ENCODE measurements at places on chromosomes 1 and 21. TPM values are rescaled to one million over a fixed set of nuclear protein-coding genes. Genes with fewer than 3 reads are reported as not detected.
A peak's percentile ranks its signal among the peaks of the same experiment; 100 is the strongest.

Gene PPFIA4
- 39.8 TPM for total RNA-seq

Gene PLA2G2C
- not detected for total RNA-seq

DNA sequence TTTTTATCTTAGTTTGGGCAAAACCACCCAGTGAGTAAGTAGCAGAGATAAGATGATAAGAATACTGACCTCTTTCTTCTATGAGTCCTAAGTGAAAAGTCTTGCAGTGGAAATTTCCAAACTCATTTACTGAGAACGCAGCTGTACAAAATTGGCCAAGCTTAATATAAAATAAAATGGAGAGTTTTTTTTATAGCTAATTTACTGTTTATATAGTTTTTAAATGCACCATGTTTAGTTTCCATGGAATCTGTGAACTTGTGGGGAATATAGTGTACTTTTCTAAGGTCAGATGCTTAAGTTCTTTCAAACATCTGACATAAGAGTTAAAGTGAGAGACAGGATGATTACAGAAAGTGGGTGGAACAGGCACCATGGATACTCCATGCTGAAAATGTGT, 833.5 kb downstream of the ADGRL2 start:
- no peak for DNase-seq

GRCh38 chr1:237492359-237492758, 398.4 kb downstream of the ZP4 start:
- no peak for DNase-seq

DNA sequence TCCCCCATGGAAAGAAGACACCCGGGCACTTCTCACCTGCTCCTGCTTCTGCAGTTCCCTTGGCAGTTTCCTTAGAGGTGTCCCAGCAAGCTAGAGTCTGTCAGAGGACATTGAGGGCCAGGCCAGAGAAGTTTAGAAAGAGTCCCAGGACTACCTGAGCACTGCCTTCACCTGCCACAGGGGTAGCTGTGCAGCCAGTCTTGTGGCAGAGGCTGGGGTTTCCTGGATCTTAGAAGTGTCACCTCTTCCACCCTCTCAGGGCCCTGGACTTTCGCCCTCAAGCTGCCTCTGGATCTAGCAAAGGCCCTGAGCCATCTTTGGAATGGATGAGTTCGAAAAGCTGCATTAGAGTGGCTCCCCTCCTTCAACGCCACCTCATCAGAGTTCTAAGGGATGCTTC, 34.9 kb upstream of the BTG2 start:
- DNase-seq = no peak

GRCh38 chr1:67651031-67651430, 34.0 kb upstream of the GADD45A start:
- DNase-seq = no peak

DNA sequence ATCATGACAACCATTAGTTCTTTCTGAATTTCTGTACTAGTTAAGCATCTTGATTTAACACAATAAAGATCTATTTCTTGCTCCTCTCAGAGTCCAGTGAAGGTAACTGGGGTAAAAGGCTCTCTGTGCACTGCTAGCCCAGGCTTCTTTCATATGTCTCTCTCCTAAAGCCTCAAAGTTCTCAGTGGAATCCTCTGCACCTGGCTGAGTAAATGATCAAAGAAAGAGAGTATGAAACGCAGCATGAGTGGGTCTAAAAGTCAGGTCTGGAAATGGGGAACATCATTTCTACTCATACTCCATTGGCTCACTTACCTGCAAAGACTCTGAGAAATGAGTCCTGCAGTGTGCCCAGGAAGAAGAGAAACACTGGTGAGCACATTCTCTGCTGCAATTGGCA, 418.5 kb downstream of the PTPRC start:
- DNase-seq = no peak

GRCh38 chr1:236103646-236104218, 38.6 kb upstream of the GPR137B start:
- DNase-seq = peak; percentile 85

GRCh38 chr1:154276797-154277196, 4.4 kb downstream of the HAX1 start:
- no peak for DNase-seq
